Umbilical cord (tissue), 2 donors: ENCODE measurements at places on chromosomes 7 and 10.

DNA sequence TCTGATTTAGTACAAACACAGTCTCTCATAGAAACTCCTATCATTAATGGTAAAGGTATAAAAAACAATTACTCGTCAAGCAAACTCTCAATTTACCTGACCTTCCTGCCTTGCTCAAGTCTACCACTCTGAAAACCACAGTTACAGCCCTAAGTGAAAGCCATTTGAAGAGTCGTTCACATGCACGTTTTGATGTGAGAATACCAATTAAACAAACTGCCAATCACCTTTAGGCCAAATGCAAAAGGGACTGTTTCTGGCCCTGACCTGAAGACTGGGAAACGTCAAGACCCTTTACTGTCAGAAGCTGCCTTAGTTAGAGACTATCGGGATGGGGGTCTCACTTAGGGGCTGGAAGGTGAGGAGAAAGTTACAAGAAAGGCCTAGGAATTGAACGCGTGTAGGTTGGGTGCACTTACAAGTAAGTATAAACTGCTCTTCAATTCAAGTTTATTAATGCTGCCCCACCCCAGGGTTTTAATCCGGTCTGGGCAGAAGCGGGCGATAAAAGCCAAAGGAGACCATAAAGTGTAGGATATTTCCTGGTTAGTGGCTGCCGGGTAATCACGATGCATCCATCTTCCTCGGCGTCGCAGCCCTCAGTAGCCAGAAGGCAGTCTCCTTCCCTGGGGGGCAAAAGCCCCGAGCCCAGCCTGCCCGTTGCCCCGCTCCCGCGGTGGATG is 935 bp downstream of the TM9SF3 start:
- no peak for DNase-seq

- DNase-seq = no peak
Observed at GRCh38 chr10:78777867-78778266, 290.9 kb upstream of the ZMIZ1 start.

GRCh38 chr7:77808517-77808916 is 9.9 kb downstream of the PHTF2 start:
- no peak for DNase-seq

- DNase-seq = no peak
Observed at GRCh38 chr10:110460111-110460809, 37.4 kb upstream of the DUSP5 start.

DNA sequence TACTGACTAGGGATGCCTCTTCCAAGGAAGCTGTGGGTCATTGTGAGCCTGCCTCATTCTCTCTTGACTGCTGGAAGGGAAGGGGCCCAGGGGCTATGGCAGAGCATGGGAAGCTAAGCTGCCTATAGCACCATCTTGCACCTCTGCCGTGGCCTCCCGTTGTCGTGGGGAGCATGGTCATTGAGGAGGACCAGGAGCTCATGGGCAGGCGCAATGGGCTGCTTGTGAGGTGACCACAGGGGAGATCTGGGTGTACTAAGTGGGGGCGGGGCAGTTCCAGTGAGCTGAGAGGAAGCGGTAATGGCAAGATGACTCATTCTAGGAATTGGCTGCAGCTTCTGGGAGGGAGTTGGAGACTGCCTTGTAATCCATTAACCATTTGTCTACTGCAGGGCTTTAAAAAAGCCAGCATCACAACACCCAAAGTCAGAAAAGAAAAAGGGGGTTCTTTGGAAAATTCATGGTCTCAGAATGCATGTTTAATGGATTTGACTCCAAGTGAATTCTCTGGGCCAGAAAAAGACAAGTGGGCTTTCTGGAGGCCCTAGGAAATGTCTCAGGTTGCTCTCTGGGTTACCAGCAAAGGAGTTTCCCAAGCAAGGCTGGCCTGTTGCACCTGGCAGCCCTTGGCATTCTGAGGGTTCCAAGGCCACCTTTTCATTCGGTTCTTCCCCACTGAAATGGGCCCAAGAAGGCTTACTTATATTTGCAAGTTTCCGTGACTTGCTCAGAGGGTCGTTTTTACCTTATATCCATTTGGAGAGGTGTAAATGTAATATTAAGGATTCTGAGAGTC is 3.6 kb downstream of the DUSP5 start:
- peak; percentile 95 for DNase-seq

- no peak for DNase-seq
Observed at GRCh38 chr7:6730343-6730633, 23.5 kb upstream of the ZNF12 start.

DNA sequence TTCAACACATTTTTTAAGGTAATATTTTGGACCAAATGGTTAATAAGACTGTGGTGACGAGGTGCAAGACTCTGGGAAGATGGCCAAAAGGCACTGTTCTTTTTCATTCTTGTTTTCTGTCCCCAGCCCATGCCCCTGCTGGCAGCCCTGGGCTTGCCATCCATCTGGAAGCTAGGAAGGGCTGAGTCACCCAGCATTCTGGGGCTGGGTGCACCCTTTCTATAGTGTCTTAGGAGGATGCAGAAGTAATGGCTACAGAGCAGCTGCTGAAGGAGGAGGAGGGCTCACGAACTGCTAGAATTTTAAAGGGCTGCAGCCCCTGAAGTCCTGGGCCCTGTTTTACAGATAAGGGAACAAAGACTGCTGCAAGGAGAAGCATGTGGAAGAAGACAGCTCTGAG is 42.8 kb upstream of the ZNF32 start:
- DNase-seq = no peak

DNA sequence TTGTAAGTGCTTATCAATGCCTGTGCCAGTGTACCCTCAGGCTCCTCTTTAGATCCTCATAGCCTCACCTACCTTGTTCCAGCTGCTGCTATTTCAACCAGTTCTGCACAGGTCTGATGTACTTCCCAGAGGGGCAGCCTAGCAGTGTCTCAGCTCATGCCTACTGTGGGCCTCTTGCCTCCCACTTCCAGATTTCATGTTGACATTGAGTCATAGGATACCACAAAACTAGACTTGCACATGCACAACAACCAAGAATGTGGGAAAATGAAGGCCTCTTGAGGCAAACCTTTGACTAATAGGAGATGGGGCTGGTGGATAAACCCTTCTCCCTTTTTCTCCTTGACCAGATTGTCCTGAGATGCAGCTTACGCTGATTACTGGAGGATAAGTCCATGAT is 31.0 kb downstream of the PON3 start:
- no peak for DNase-seq

DNA sequence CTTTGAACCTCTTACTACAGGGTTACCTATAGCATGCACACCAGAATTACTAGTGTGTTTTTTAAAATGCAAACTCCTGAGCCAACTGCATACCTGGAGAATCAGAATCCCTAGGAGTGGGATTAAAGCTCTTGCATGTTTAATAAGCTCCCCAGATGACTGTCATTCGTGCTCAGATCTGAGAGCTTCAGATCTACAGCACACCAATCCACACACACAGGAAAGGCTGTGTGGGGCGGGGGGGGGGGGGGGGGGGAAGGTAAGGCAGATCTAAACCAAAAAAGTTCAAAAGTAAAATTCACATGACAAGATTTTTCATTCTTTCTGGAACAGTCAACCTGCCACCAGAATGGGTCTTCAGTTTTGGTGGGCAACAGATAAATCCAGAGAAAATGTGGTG is 5.5 kb downstream of the FAM3C start:
- DNase-seq = no peak

GRCh38 chr7:12884856-12885440 is 197.5 kb downstream of the ARL4A start:
- DNase-seq = no peak

DNA sequence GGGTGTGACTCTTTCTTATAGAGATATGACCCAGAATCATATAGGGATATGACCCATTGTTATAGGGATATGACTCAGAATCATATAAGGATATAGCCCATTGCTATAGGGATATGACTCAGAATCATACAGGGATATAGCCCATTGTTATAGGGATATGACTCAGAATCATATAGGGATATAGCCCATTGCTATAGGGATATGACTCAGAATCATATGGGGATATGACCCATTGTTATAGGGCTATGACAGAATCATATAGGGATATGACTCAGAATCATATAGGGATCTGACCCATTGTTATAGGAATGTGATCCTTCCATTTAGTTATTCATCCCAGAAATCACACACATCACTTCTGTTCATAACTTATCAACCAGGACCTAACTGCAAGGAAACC is 312.2 kb upstream of the ADARB2 start:
- DNase-seq = no peak

GRCh38 chr7:108093851-108094331 is 36.3 kb downstream of the LAMB4 start:
- DNase-seq = peak; percentile 62

DNA sequence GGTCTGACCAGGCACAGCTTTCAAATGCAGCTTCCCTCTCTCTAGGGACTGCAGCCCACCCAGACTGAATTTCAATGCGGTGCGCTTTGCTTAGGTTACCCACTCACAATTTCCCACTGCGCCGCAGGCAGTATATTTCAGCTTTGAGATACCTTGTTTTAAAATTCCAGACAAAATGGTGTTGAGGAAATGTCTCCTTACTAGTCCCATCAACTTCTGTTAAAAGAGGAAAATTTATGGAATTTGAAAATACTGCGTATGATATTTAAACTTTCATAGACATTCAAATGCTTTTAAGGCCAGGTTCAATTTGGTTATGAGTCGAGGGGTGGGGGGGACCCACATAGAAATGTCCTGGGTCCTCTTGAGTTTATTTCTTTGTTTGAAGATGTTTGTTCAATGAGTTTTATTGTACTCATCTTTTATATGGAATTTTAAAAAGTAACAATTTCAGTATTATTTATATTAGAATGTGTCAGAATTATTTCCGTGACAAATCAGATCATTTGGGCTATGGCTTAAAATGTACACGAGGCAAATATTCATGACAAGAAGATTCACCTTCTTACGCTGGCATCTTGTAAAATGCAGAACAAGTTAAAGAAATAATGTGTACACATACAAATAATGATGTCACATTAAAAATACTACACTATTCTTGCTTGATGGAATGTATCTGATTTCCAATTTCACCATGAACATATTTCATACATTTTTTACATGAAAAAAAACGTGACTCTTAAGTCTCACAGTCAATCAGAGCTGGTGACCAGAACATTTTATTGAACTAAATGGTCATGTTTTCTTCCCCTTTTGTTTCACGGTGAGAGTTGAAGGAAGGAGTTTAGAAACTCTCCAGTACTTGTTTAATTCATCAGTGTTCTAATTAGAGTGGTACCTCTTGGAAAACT is 1.3 kb downstream of the IKZF1 start:
- DNase-seq = no peak

DNA sequence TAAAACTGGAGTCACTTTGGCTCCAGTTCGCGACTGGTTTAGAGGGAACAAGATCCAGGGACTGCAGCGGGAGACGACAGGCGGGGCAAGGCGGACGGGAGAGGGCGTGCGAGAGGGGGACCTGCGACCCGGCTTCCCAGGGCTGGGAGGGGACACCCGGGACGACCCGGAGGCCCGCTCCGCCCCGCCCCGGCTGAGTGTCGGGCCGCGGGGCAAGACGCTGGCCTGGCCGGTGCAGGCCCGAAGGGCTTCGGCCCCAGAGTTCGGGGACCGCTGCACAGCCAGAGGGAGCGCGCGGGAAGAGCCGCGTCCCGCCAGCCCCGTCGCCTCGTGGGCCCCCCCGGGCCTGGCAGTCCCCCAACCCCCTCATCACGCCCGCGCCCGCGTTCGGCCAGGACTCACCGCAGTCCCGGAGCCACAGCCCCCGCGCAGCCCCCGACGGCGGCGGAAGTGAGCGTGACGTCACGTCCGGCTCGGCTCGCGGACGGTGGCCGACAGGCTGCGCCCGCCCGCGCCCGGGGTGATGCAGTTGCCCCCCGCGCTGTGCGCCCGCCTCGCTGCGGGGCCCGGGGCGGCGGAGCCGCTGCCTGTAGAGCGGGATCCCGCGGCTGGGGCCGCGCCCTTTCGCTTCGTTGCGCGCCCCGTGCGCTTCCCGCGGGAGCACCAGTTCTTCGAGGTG is at the start of the genes TUBGCP2 and ZNF511:
TSS of gene TUBGCP2 (minus strand) at position 452 of the 679 bp plus-strand sequence. CDS start 5,931 bp downstream, outside the sequence.
TSS of gene ZNF511 (plus strand) at position 494 of the 679 bp plus-strand sequence. CDS start at position 524, 30 bp downstream.
- peak; percentile 85 for DNase-seq

- peak; percentile 96 for DNase-seq
Observed at GRCh38 chr10:3852147-3852904, 67.3 kb upstream of the KLF6 start.

GRCh38 chr10:130766071-130766470 is 545.5 kb downstream of the TCERG1L start:
- no peak for DNase-seq
